Hematopoietic multipotent progenitor cell (in vitro differentiated cells): ENCODE measurements at places on chromosomes 6 and 20.

DNA sequence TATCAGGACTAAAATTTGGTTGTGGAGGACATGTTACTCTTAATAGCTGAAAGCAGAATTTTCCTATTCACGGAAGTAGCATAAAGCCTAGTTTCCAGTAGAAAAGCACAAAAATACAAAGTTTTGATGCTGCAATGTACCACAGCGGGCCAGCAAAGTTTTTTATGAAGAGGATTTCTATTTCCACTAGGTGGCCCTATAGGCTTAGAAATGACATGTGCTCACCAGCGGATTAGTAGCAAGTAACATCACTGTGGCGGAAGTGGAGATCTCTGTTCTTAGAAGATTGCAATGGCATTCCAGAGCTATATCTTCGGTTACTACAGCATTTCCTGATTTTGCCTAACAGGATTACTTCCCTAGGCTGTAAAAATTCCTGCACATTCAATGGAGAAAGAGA is 1219.0 kb upstream of the EYS start:
- peak; percentile 9 for DNase-seq

DNA sequence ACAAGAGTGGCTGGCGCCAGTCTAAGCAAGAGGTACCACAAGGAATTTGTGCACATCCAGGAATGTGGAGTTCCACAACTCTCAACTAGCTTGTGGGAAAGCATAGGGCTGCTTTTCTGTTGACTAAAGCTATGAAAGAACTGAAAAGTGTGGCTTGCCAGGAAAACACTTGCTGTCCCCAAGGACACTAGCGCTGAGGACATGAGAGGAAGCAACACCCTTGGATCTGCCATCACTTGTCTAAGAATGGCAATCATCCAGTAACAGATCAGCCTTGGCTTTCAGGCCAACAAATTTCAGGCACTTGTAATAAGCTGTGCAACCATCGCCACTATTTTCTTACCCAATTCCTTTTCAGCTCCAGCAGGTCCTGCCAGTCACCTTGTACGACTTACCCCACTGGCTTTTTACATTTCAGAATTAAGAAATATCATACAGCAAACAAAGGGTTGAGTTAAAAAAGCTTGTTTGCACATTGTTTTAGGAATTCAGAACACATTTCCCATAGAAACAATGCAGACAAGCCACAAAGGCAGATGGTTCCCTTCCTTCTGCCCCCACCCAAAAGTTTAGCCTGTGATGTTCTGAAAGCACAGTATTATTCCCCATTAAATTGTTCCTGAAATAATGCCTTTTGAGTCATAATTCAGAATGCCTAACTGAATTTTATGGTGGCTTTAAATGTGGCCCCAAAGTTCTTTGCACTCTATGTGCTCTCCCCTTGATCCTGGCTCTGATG is 57.9 kb upstream of the SSTR4 start:
- DNase-seq, result no peak

- no peak for DNase-seq
These were observed 793.9 kb upstream of the EPHA7 start for GRCh38 chr6:94213226-94213625.

GRCh38 chr20:46393967-46394366 is 12.4 kb downstream of the ELMO2 start:
- DNase-seq, result no peak

DNA sequence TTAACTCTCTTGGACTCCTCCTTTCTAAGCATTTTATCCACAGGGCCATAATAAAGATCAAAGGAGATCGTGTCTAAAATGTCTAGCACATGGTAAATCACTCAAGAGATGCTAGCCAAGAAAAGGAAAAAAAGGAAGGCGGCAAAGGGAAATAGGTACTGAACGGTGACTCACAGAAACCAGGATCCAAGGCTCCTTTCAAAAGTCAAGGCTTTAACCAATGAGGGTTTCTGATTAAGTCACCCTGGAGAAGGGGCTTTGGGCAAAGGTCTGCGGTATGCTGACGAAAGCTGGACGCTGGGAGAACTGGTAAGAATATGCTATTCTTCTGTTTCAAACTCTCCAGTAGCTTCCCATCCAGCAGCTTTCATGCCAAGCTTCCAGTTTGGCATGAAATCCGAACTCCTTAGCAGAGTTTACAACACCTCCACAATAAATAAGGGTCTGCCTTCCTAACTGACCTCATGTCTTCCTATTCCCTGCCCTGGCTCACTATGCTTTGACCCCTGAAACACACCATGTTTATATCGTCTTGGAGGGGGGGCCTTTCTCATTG is 1.0 kb downstream of the TOMM34 start:
- DNase-seq, result no peak

DNA sequence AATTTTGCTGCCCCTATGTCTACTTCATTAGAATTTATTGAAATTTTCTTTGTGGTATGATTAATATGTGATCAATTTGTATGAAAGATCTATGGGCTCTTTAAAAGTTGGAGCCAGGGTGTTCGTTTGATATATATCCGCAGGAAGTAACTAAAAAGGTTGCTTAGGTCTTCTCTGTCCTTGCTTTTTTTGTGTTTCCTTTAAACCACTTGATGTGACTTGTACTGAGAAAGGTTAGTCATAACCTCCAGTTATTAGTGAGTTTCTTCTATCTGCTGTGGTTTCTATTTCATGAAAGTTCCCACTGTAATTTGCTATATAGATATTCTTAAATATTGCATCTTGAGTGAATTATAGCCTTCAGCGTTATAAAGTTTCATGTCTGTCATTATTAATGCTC is 585.3 kb upstream of the ARID1B start:
- DNase-seq, result no peak

DNA sequence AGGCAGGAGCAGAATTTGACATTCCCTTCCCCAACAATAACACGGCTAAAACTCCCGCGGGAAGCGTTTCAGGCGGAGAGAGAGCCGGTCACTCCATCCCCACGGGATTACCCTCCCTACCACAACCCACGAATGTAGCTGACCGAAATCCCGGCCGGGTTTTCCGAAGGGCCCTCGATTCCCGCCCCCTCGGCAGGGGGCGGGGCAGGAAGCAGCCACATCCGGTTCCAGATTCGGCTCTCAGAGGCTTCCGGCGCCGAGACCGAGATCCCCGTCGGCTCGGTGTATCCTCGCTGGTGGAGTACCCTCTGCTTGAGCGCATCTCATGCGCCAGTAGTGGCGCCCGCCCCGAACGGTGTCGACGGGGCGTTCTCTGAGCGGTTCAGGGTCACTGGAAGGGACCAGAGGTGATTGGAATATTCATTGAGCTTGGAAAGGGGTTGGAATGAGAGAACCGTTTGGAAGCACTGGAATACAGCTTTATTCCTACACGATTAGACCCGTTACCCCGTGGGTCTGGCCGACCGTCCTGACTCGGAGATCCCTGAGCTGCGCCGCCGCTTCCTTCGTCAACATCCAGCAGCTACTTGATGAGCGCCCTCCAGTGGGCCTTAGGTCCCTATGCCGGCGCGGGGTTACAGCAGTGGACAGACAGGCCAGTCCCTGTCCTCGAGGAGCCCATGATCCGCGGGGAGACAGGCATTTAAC is 649 bp upstream of the RGL2 start:
- DNase-seq, result peak; percentile 92

DNA sequence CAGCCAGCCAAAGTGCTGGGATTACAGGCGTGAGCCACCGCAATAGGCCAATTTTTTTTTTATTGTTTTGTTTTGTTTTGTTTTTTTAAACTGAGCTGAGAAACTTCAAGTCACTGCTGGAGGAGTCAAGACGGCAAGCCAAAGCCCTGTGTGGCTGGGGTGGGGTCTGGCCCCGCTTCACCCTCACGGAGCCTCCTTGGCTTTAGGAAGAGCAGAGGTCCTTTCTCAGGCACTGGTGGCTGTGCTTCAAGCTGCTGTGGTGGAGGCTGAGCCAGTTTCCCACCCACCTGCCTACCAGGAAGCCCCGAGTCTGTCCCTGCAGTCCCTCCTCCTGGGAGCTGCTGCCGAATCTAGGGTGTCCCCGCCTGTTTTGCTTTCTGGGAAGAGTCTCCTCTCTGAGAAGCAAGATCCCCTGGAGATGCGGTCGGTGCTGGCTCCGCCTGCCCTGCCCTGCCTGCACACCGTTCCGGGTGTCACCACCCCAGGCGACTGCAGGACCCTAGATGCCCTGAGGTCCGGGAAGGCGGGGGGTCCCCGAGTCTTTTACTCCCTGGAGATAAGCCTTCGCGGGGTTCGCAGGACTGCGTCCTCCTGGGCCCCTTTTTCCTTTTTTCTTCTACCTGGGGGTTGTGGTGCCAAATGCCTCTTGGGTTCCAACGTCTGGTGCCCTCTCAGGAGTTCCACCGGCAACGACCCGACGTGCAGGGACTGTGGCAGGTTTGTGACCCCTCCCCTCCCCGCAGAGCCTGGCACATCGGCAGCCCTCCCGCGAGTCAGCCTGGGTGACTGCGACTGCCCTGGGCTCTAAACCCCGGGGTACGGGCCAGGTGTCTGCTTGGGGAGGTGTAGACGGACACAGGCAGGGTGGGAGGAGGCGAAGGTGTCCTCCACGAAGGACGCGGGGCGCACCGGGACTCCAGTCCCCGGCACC is 100.7 kb downstream of the TAF4 start:
- no peak for DNase-seq

- DNase-seq, result no peak
These were observed 175.9 kb upstream of the CITED2 start for GRCh38 chr6:139550361-139550760.

- DNase-seq, result no peak
These were observed 107.5 kb downstream of the TMEM170B start for GRCh38 chr6:11645016-11645415.

DNA sequence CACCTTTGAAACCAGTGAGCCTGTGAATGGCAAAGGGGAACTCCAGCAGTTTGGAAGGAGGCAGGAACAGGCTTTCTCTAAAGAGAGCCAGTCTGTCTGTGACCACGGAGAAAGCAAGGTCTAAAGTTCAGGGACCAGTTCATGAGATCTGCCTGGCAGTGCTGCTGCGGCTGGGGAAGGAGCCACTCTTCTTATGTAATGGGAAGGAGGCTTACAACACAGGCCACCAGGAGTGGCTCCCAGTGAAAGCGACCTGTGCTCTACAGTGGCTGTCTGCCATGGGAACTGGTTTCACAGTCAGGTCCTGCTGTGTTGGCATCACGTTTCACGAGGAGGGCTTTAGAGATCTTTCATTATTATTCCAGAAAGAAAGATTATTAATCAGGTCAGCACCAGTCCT is 291.9 kb upstream of the PRDM1 start:
- peak; percentile 19 for DNase-seq

- no peak for DNase-seq
These were observed 40.6 kb upstream of the SLC22A16 start for GRCh38 chr6:110517034-110517433.

DNA sequence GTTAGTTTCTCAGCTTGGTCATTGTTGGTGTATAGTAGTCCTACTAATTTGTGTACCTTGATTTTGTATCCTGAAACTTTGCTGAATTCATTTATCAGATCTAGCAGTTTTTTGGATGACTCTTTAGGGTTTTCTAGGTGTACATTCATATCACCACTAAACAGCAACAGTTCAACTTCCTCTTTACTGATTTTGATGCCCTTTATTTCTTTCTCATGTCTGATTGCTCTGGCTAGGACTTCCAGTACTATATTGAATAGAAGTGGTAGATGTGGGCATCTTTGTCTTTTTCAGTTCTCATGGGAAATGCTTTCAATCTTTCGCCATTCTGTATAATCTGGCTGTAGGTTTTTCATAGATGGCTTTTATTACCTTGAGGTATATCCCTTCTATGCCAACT is 61.3 kb upstream of the HEY2 start:
- no peak for DNase-seq

GRCh38 chr20:59647271-59647670 is 42.9 kb downstream of the PHACTR3 start:
- DNase-seq, result no peak

DNA sequence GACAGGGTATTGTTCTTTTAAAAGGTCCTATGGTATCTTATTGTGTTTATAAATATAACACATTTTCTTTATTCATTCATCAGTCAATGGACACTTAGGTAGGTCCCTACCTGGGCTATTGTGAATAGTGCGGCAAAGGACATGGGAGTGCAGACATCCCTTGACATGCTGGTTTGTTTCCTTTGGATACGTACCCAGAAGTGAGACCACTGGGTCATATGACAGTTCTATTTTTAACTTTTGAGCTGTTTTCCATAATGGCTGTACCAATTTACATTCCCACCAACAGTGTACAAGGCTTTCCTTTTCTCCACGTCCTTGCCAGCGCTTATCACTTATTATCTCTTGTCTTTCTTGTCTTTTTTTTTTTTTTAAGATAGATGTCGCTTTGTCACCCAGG is 627.5 kb downstream of the PRKN start:
- no peak for DNase-seq

GRCh38 chr6:26555505-26556262 is 17.5 kb downstream of the HMGN4 start:
- no peak for DNase-seq

- no peak for DNase-seq
These were observed 140.9 kb downstream of the THBS2 start for GRCh38 chr6:169112483-169113320.

DNA sequence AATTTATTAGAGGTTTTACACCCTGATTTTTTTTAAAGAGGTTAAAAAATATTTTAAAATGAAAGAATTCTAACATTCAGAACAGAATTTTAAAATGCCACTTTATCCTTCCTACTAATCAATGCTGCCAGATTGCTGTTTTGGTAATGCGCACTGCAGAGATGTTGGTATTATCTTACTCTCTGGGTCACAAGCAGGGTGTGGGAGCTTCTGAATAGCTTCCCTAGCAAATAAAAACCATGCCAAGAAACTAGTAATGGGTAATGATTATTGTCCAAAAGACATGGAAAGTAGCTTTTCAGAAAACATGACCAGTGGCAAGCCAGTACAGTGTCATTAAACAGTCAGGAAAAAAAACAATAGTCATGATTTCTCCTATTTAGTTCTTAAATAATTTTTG is 205.4 kb downstream of the TPBG start:
- no peak for DNase-seq

GRCh38 chr20:11451793-11452291 is 465.9 kb upstream of the BTBD3 start:
- no peak for DNase-seq

- DNase-seq, result no peak
These were observed 75.2 kb upstream of the CD93 start for GRCh38 chr20:23161244-23161891.

DNA sequence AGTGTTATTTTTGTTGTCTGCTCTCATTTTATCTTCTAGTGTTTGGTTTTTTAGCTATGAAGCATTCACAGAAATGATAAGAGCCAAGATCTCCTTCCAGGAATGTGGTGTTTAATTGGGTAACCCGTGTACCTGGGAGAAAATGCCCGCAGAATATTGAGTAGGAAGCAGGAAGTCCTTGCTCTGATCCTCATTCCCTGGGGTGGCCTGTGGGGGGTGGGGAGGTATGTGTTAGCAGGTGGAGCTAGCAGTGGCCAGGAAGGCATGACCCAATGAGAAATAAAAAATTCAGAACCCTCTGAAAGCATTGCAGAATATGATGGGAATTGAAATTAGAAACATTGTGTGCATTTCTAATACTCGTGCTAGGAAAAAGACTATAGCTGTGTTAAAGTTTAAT is 100.8 kb downstream of the DTD1 start:
- no peak for DNase-seq
